ENCODE measurements at places on chromosomes 7 and 10. TPM values are rescaled to one million over a fixed set of nuclear protein-coding genes. Genes with fewer than 3 reads are reported as not detected.

- peak; percentile 36 for DNase-seq
These were observed 537.8 kb upstream of the AUTS2 start for GRCh38 chr7:69060516-69060915.

The LDB3 gene
- total RNA-seq, result 92.0 TPM

DNA sequence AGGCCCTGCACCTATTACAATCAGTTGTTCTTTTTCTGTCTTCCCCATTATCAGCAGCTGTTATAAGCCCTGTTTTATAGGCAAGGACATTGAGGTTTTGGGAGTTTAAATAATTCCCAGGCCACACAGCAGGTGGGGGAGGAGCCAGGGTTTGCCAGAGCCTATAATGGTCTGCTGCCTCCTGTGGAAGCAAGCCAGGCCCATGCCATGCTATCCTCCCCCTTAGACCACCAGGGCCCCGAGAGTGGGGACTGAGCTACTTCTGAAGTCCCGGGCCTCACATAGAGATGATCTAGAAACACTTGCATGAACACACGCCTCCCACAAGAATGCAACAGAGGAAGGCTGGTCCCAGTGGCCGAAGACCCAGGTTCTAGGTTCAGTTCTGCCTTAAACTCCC, 141.7 kb downstream of the SH3PXD2A start:
- DNase-seq, result no peak

The ALDH18A1 gene
- 32.2 TPM for total RNA-seq

DNA sequence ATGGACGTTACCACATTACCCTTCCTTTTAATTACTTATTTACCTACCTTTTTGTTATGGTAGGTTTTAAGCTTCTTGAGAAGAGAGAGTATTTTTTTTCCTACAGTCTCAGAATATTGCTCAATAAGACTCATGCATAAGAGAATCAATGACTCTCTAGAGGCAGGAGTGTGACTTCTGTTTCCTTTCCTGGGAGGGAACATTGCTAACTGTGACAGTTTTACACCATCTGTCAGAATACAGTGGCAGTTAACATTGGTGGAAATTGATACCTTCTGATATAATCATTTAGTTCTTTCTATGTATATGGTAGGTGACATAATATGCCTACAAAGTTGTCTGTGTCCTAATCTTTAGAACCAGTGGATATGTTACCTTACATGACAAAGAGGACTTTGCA, 348.7 kb upstream of the POT1 start:
- no peak for DNase-seq

The IRF5 gene
- not detected for total RNA-seq

The C10orf95 gene
- not detected for total RNA-seq

GRCh38 chr7:94355454-94355853, 39.2 kb upstream of the COL1A2 start:
- no peak for DNase-seq

GRCh38 chr7:145893925-145894535, 222.6 kb upstream of the CNTNAP2 start:
- no peak for DNase-seq

DNA sequence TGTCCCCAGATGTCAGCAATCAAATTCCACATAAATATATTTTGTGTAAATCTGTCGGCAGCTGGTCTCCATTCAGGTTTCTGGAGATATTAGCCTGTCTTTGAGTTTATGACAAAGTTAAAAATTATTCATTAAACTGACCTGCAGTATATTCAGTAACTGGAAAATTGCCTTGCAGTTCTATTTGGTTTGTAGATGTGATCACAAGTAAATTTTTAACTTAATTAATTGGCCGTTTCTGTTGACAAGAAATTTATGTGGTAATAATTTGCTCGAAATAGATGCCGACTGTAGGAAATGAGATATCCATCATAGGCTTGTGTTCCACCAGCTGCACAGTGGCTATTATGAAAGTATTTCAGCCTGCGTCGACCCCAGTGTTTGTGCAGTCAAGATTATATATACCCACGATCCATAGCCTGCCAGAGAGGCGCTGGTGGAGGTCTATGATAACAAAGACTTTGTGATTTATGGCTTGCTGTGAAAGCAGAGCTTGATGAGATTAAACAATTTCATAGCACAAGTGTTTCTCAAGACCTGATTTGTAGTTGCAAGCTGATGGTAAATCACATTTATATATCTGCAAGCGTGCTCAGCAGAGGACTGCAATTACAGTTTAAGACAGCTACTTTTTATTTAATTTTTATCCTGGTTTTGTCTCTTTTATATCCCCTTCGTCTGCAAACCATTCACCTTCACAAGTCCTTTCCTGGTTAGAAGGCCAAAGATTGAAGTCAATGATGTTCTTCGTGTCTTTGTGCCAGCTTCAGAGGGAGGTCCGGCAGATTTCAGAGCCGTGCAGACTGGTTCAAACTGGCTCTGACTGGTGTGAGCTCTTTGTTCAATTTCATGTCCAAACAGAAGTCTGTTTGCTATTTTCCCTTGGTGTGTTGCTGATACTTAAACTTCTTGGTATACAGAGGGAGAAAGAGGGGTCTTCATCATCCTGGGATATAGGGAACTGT, 850.9 kb downstream of the LRMDA start:
- DNase-seq, result no peak

GRCh38 chr10:124302951-124303505, 115.7 kb downstream of the OAT start:
- no peak for DNase-seq

The TRUB1 gene
- 32.8 TPM for total RNA-seq

- DNase-seq, result no peak
These were observed 57.0 kb downstream of the PHTF2 start for GRCh38 chr7:77855371-77856083.

DNA sequence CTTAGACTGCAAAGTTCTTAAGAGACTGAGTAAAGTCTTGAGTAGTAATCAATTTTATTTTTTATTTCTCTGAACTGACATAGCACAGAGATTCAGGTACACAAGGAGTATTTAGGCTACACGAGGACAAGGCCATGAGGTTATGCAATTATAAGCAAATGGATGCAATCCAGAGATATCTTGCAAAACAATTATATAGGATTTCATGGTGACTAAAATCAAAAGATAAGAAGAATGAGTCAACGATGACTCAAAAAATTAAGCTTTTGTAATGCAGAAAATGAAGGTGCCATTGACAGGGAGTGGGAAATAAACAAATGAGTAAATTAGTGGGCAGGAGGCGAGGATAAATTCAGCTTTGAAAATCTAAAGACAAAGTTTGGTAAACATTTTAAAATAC, 66.7 kb upstream of the MYO3A start:
- no peak for DNase-seq

The H2BK1 gene
- not detected for total RNA-seq

DNA sequence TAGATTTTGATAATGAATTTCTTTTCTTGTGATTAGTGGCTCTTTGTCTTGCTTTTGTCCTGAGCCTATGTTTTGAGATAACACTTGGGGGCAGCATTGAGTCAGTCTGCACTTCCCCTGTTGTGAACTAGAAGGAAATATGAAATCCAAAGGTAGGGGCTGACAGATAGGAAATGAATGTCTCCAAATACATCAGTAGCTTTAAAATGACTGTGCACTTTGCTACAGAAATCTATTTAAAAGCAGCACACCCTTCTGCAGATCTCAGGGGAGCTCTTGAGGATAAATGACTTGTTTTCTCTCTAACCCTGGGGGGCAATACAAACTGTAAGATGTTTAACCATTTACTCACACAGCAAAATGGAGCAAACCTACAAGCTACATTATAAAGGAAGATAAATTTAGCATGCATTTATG, 176.0 kb upstream of the MYO3A start:
- peak; percentile 24 for DNase-seq

GRCh38 chr7:55426676-55427075, 61.5 kb downstream of the LANCL2 start:
- no peak for DNase-seq

- no peak for DNase-seq
These were observed 108.3 kb downstream of the GALNT11 start for GRCh38 chr7:152133804-152134203.

DNA sequence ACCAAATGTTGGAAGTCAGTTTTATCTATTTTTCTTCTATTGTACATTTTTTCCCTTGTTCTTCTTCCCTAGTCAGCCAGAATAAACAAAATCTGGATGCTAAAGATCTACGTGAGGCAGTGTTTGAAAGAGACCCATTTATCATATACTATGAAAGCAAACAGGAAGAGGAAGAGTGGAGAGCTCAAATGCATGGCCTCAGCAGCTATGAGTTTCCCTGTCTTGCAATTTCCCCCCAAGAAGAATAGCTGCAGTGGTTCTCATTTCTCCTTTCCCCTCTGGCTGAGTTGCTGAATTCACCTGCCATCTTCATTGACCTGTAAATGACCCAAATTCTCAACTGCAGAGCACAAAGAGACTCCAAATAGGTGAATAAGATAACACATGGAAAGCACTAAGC, 347.1 kb upstream of the NRP1 start:
- no peak for DNase-seq

GRCh38 chr7:37248396-37248861, 200.2 kb downstream of the ELMO1 start:
- peak; percentile 21 for DNase-seq

DNA sequence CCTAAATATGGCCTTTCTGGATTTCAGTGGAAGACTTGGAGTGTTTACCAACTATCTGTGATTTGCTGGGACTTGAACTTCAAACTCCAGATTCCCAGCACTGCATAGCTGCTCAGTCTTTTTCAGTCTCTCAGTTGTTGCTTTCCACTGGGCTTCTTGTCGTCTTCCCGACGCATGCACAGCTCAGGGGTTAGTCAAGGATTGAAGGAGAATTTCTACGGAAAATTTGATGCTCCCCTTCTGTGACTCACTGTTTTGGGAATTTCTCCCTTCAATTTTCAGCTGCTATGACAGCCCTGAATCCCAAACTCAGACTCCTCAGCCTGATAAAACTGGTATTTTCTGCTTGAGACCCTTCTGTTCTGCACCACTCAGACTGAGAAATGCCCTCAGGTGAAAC, 91.7 kb downstream of the CYP26A1 start:
- no peak for DNase-seq

The OR6V1 gene
- not detected for total RNA-seq

DNA sequence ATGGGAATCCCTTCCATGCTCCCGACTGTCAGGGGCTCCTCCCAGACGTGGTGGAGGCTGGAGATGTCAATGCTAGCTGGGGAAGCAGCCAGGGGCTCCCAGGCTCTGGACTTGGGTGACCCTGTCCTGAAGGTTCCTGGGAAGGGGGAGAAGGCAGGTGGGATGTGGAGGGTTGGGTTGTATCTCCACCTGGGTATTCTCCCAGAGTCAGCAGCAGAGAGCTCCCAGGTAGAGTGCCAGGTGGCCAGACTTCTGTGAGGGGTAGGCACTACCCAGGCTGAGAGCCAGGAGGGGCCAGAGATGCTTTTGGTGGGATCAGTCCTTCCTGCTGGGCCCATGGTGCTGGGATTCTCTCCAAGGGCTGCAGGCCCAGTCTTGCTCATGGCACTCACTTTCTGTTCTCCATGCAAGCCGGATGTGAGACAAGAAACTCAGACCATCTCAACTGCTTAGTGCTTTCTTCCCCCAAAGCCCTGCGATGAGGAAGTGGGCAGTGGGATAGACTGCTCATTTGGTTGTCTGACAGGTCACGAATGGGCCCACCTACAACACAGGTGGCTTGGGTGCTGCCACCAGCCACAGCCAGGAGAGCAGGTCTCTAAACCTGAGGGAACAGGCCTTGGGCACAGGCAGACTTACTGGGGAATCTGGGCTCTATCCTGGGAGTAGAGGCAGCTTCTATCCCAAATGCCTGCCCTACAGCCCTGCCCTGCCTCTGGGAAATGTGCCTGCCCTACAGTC, 52.5 kb upstream of the CAMK2B start:
- no peak for DNase-seq

DNA sequence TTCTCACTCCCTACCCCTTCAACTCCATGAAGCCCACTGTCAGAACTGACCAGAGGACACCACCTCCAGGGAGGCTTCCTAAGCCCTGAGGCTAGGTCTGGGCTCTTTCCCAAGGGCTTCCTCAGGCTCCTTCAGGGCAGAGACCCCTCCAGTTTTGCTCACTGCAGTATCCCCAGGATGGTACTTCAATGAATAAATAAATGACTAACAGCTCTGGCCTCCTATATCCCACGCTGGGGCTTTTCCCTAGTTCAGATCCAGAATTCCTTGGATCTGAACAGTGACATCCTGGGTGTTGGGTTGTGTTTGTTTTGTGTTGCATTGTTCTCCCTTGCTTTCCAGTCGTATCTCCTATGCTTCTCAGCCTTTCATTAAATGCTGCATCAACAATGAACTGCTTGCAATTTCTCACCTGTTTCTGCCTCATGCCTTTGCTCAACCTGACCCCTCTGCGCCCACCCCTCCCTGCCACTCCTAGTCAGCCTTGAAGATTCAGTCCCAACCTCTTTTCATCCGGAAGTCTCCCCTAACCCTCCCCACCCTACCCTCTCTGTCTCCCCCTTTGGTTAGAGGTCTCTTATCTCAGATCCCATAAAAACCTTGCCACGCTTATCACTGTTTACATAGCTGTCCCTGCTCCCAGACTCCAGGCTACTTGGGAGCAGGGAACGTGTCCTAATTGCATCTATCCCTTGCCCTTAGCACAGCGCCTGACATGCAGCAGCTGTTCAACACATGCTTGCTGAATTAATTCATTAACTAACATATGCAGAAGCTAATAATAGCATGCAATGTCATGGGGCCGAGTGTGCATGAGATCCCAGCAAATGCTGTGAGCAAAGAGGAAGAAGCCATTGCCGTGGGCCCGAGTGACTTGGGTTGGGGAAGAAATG, 41.7 kb downstream of the PPP1R3C start:
- DNase-seq, result peak; percentile 46

GRCh38 chr7:17632384-17632783, 307.9 kb downstream of the SNX13 start:
- DNase-seq, result no peak

GRCh38 chr10:93417921-93418320, 64.2 kb downstream of the MYOF start:
- no peak for DNase-seq

The RPEL1 gene
- total RNA-seq, result not detected

The ERVW-1 gene
- total RNA-seq, result not detected

DNA sequence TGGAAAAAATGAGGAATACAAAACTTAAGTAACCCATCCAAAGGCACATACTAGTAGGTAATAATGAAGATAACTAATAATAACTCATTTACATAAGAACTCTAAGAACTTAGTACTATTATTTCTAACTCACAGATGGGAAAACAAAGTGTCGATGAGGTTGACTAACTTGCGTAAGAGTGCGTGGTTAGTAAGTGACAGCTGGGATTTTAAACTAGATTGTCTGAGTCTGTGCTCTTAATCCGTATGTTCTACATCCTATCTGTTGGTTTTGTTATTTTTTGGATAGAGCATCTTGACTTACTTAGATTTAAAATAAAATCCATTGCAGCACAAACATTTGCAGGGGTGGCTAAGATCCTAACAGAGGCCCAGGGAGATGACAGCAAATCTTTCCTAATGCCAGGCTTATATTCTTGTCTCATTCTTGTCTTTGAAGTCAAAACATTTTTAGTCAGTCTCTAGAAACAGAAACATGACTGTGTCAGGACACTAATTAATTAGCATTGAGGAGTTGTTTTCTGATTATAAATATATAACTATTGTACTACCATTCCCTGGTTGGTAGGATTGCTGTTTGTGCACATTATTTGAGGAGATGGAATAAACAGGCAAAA, 11.7 kb downstream of the RPA3 start:
- no peak for DNase-seq

- DNase-seq, result no peak
These were observed 494.0 kb downstream of the TNS3 start for GRCh38 chr7:47087866-47088265.

- DNase-seq, result no peak
These were observed 201.8 kb downstream of the FANK1 start for GRCh38 chr10:126098226-126098581.

- DNase-seq, result no peak
These were observed 121.1 kb downstream of the BBS9 start for GRCh38 chr7:33250421-33250871.

GRCh38 chr7:155785536-155785935, 26.7 kb downstream of the SHH start:
- DNase-seq, result no peak
